ENCODE measurements at places on chromosomes 6 and 20. TPM values are rescaled to one million over a fixed set of nuclear protein-coding genes. Genes with fewer than 3 reads are reported as not detected.
A peak's percentile ranks its signal among the peaks of the same experiment; 100 is the strongest.

Gene SEMG1
- total RNA-seq = not detected

Gene PROCR
- 0.35 TPM for total RNA-seq

Gene PTCRA
- total RNA-seq = not detected

Gene RAET1L
- not detected for total RNA-seq

Gene SLC17A3
- 0.62 TPM for total RNA-seq

DNA sequence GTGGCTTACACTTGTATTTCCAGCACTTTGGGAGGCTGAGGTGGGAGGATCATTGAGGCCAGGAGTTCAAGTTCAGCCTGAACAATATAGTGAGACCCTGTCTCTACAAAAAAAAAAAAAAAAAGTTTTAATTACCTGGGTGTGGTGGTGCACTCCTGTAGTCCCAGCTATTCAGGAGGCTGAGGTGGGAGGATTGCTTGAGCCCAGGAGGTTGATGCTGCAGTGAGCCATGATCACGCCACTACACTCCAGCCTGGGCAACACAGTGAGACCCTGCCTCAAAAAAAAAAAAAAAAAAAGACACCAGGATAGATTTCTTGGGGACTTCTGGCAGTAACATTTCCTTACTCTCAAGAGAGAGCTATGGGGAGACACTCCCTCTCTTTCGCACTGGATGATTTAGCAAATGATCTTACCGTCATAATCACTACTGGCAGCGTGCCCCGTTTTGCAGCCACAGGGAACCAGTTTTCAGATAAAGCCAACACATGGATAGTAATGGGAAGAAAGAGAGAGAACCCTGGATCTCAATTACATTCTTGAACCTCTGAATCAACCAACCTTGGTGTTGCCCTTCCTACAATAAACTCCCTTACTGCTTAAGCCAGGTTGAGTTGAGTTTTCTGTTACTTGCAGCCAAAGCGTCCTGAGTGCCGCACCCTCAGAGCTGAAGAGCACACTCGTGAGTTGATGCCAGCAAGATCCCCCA is 18.1 kb upstream of the PTPN1 start:
- no peak for DNase-seq

DNA sequence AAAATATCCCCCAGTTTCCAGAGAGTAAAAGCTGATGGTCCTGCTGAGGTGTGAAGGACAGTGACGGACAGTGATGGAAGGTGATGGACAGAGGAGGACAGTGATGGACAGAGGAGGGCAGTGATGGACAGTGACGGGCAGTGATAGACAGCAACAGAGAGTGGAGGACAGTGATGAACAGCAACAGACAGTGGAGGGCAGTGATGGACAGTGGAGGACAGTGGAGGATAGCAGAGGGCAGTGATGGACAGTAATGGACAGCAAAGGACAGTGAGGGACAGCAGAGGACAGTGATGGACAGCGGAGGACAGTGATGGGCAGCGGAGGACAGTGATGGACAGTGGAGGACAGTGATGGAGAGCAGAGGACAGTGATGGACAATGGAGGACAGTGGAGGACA is 2.7 kb upstream of the NKAIN4 start:
- no peak for DNase-seq

- no peak for DNase-seq
These were observed 367.3 kb upstream of the EPHA7 start for GRCh38 chr6:93786474-93787330.

GRCh38 chr20:51608061-51608460 is 65.5 kb upstream of the NFATC2 start:
- no peak for DNase-seq

DNA sequence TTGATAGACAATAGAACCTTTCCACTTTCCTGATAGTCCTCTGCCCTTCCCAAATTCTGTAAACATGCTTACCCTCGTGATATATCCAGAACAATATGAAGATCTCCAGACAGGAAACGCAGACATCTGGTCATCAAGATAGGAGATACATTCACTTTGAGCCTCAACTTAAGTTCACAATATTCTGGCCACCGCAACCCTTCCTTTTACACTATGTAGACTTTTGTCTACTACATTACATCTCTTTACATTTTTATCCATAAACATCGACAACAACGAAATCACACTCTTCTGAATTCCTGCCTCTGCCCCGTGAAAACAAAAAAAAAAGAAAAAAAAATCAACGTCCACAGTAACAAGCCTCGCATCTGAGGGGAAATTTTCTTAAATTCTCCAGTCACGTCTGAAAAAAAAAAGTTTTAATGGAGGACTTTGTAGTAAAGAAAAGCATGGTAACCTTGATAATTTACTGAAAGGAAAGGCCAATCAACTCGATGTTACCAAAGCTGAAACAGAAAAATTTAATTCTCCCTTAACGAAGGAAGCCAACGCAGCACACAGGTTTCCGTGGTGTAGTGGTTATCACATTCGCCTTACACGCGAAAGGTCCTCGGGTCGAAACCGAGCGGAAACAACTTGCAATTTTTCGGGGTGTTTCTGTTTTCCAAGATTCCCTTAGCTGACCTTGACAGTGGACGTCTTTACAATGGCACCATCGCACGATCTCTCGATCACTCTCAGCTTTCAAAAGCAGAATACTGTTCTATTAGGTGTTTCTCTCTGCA is 21.8 kb downstream of the POM121L2 start:
- DNase-seq = no peak

GRCh38 chr20:24147961-24148360 is 159.4 kb upstream of the GGTLC1 start:
- no peak for DNase-seq

- DNase-seq = no peak
These were observed 158.5 kb downstream of the PHACTR1 start for GRCh38 chr6:12875051-12875450.

DNA sequence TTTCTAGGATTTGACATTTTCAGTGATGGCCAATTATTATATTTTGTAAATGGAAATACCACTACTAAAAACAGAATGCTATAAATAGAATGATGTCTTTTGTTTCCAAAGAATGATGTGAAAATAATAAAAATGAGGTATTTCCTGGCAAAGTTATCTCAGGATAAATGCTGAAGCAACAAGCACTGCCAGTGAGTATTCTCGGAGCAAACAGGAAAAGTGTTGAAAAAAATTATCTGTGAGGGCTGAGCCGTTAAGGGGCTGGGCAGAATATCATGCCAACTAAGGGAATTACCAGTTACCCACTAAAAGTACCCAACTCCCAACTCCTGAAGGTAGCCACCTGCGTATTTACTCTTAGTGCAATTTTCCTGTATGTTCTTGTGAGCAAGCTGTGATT is 23.6 kb upstream of the SCAF8 start:
- DNase-seq = no peak

DNA sequence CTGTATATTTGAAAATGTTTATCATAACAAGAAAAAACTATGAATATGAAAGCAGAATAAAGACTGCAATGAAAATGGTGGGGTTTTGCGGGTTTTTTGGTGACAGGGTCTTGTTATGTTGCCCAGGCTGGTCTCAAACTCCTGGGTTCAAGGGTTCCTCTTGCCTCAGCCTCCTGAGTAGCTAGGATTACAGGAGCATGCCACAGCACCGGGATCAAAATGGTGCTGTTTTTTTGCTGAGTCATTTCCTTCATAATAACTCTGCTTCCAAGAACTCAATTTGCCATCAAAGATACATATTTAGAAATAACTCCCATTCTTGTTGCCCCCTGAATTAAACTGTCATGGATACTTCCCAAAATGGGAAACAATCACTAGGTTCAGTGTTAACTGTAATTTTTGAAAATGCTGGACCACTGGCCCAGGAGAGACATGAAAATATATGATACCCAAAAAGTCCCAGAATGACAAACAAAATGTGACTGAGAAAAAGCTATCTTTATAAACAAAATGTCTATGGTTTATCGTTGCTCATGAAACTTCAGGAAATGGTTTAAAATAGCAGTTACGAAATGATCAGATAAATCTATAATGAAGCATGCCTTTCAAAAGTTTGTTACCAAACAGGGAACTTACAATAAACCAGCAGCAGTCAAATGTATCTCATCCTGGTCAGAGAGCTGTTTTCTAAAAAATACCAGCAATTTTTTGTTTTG is 32.2 kb downstream of the ILRUN start:
- DNase-seq = no peak

DNA sequence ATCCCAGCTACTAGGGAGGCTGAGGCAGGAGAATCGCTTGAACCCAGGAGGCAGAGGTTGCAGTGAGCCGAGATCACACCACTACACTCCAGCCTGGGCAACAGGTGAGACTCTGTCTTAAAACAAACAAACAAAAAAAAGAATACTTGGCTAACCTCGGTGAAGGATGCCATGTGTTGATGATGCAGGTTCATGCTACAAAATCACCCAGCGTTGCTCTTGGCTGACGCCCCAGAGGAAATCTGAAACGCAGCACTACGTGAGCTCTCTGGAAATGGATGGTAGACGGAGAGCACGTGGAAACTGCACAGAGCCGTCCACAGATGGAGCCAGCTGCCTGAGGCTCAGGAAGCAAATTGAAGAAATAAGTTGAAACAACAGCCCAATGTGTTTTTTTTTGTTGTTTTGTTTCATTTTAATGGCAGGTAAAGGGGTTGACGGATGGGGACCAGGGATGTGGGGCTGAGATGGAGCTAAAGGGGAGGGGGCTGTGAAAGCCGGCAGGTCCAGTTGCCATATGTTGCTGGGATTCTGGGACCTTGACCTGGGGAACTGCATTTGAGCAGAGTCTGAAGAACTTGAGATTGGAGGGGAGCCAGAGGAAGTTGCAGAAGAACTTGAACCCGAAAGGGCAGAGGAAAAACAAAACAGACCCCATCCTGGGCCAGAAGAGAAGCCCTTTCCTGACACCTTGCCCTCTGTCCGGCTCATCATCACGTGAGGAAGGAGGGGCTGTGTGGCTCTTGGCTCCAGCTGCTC is 12.8 kb upstream of the MANBAL start:
- DNase-seq = no peak

- no peak for DNase-seq
These were observed 809.6 kb downstream of the TENT5A start for GRCh38 chr6:80942911-80943310.

- peak; percentile 28 for DNase-seq
These were observed at the start of gene DLL1 for GRCh38 chr6:170290296-170291128. DLL1 (minus strand) TSS chr6:170291078; CDS start chr6:170290139, 939 bp downstream.

DNA sequence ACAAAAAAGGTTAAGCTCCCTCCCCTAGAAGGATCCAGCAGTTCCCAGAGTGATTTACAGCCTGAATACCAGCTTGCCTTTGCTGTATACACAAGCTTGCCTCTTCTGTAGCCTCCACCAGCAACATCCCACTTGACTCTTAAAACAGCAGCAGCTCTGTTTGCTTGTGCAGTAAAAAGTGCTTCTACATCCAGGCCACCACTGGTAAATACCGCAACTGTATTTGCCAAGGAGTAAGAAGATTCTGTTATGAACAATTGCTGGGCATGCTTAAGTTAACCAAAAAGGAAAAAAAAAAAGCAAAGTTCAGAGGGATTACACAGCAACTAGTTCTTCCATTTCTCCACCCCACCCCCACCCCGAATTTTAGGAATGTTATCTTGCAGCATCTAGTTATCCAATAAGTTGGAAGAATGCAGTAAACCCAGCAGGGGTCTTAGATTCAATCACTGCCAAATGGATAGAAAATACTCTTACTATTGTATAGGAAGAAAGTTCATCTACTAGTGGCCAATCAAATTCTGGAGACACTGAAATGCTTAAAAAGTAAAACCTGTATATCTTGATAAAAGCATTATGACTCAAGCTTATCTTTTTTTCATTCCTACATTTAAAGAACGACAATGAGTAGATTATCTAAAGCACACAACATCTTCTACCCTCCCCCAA is 4.8 kb downstream of the SALL4 start:
- DNase-seq = no peak

GRCh38 chr6:55543633-55544309 is 35.2 kb downstream of the HMGCLL1 start:
- no peak for DNase-seq

DNA sequence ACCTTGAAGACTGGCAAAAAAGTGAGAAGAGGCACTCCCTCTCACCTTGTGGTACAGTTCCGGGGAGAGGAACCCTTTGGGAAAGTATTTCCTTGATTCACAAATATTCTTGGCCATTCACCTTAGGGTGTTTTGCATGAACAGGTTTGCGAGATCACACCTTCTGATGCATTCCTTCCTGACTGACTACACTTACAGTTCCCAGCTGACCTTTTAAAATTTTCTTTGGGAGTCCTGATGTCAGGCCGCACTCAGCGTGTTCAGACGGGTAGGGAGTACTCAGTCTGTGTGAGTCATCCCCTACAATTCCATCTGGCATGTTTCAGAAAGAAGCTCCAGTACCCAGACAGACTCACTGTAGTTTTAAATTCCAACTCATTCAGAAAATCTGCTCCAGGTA is 1.7 kb downstream of the ADGRF4 start:
- DNase-seq = no peak

DNA sequence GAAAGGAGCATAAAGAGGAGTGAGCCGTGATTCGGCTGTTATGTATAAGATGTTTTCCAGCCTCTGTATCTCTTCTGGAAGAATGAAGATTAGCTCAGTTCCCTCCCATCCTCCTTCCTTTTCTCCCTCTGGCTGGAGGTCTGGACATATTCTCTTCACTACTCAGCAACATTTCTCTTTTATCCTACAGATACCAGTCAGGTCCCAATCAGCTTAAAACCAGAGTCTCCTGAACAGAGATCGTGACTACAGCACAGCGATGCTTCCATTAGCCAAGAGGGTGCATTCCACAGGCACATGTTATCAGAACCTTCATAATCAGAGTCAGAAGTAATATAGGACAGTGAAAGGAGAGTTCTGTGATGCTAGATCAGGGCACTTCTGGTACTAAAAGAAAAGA is 133.9 kb upstream of the SOX4 start:
- no peak for DNase-seq

GRCh38 chr20:45583502-45583901 is 4.4 kb upstream of the WFDC8 start:
- no peak for DNase-seq

GRCh38 chr6:83592770-83593394 is 80.5 kb downstream of the PRSS35 start:
- DNase-seq = no peak

Data from activated CD4-positive, alpha-beta T cell treated with anti-CD3 and anti-CD28 coated beads, Interleukin-2, amount 10 ng/mL, durations not matched to agents 7 days and 5 days (primary cell).